Activated T-cell treated with anti-CD3 and anti-CD28 coated beads, Interleukin-2, amount 50 U/mL, for 1 hour (primary cell): ENCODE measurements at places on chromosomes 6 and 20.

DNA sequence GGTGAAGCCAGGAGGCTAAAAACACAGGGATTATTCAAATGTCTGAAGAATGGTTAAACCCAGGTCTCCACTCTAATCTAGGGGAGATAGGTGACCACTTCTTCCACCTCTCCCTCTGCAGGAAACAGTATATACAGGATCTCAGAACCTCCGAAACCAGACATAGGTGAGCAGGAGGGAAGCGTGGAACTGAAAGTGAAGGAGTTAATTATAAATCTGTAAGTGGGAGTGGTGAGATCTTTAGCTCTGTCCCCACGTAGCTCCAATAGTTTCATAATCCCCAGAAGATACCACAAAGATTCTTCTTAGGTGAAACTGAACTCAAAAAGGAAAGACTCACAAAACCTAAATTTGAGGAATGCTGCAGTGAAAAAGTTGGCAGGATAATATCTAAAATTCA, 76.8 kb downstream of the THEMIS start:
- no peak for DNase-seq

GRCh38 chr6:5096482-5096881, 11.3 kb downstream of the PPP1R3G start:
- DNase-seq: no peak

DNA sequence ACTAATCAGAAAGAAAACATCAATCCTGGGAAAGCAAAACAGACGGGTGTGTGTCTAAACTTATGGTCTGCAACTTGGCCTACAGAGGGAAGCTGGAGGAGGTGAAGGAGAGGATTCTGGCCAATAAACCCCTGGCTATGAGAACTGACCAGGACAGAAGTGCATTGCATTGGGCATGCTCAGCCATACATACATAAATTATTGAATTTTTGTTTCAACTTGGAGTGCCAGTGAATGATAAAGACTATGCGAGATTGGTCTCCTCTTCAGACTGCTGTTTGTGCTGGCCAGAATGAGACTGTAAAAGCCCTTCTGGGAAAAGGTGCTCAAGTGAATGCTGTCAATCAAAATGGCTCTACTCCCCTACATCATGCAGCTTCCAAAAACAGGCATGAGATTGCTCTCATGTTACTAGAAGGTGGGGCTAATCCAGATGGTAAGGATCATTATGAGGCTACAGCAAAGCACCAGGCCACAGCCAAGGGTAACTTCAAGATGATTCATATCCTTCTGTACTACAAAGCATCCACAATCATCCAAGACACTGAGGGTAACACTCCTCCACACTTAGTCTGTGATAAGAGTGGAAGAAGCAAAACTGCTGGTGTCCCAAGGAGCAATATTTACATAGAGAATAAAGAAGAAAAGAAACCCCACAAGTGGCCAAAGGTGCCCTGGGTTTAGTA, 17.4 kb downstream of the ADNP start:
- DNase-seq: no peak

DNA sequence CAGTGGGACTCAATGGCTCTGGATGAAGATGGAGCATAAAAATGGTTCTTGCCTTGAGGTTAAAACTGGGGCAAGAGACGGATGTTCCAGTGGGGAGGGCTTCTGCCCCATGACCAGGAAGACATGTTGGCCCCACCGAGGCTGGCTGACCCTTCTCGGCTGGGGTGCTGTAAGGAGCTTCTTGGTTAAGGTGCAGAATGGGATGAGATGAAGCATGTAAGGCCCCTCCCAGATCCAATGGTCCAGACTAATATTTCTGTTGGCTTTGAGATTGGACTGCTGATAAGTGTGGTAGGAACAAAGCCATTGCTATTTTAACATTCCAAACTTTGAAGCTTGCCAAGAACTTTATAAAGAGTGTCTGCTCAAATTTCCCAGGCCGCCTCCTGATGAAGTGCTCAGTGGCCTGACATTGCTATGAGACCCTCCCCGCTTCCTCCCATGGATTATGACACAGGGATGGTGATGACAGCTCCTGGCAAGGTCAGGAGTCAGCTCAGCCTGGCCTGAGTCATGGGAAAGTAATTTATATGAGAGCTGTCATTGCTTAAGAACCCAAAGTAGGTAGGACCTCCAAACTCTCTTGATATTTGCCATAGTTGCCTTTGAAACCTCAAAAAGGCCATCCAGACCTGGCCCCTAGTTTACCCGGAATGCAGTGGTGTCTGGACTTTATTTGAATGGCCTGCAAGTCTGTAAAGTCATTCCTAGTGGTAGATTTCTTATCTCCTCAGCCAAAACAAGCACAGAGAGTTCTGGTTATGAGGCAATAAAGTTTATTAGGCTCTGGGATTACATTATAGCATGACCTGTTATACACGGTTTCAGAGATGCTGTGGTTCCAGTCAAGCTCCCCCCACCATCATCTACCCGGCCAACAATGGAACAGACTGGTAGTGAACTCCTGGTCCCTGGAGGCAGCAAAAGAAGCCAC, 55.2 kb downstream of the TGM2 start:
- no peak for DNase-seq

DNA sequence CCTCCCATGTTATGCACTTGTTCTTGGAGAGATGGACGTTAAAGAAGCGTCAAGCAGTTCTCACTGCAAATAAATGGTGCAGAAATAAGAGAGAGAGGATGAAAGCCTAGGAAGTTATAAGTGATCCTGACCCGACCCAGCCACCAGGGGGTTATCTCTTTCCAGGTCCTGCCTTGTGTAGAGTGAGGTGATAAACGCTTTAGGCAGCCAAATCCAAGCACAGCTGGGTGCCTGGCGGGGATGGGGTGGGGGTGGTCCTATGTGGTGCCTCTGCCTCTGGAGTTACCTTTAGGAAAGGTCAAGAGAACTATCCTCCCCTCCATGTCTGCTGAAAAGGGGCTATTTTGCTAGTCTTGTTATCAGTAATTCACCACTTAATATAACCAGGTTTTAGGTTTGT, 9.2 kb upstream of the TFAP2A start:
- no peak for DNase-seq

GRCh38 chr20:57794600-57795341, 85.0 kb upstream of the PMEPA1 start:
- no peak for DNase-seq

DNA sequence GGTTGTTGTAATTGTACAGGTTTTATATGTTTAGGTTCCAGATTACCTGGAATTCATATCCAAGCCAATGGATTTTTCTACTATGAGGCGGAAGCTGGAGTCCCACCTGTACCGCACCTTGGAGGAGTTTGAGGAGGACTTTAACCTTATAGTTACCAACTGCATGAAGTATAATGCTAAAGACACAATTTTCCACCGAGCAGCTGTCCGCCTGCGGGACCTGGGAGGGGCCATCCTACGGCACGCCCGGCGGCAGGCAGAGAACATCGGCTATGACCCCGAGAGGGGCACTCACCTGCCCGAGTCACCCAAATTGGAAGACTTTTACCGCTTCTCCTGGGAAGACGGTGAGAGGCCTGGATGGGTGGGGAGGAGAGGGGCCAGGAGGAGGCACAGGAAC, 13.6 kb downstream of the BRPF3 start:
- DNase-seq: no peak

GRCh38 chr6:36691612-36692011, 6.0 kb upstream of the RAB44 start:
- no peak for DNase-seq
